ENCODE measurements at places on chromosomes 12 and 14.

GRCh38 chr12:54549774-54550451 is 512 bp downstream of the PDE1B start:
- DNase-seq = peak; percentile 31

- DNase-seq = no peak
Observed at GRCh38 chr12:106594447-106594846, 11.6 kb downstream of the RFX4 start.

- DNase-seq = no peak
Observed at GRCh38 chr14:47223656-47224055, 451.7 kb downstream of the MDGA2 start.

DNA sequence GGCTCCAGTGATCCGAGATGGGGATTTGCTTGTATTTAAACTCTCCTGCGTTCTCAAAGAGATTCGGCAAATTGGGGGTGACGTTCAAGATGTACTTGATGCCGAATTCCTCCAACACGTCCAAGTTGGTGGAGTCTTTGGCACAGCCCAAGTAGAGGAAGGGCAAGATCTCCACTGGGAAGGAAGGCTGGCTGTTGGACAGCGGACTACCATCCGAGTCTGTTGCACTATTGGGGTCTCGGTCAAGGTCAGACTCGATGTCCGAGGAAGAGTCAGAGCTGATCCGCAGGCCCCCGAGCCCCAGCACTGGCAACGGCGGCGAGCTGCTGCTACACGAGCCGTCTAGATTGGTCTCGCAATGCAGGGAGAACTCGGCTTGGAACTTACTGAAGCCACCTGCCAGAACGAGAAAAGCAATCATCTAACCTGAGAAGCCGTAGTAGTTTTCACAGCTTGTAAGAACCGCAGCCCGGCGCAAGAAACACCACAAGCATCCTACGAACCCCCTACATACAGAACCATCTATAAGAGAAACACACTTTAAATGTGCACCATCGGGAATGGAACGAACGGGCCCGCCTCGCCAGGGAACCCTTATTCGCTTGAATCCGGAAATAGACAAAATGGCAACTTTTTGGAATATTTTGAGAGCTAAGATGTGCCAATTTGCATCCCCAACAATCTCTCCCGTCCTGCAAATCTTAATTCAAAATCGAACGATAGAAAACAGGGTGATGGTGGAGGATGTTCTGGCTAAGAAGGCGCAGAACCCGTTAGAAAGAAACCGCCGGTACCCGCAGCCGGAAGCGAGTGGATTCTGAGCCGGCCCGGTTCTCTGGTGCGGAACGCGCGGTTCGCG is 1.4 kb downstream of the DUSP6 start:
- peak; percentile 24 for DNase-seq

GRCh38 chr12:121784460-121784859 is 9.0 kb downstream of the RHOF start:
- no peak for DNase-seq

GRCh38 chr14:100406505-100407131 is 83.5 kb downstream of the SLC25A47 start:
- DNase-seq = no peak

All from activated naive CD4-positive, alpha-beta T cell treated with Interleukin-2 at 50 U/mL for 16 hours (primary cell).